ENCODE measurements at places on chromosomes 2 and 18.

DNA sequence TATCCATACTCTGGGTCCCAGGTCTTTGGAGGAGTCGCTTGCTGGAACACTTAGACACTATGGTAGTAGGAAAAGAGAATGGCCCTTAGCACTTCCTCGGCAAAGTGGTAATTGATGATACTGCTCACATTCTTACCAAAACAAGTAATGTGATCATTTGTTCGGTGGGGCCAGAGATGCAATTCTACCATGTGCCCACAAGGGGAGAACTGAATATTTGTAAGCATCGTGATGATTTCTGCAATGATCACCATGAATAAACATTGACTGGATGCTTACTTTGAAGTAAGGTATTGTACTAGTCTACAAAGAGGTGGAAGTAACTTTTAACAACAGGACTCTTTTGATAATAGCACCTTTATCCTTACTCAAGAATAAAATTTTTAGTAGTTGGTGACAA lies 109.7 kb downstream of the CD8B2 start:
- DNase-seq = no peak

- DNase-seq = no peak
Observed at GRCh38 chr2:229032608-229033234, 238.4 kb downstream of the PID1 start.

DNA sequence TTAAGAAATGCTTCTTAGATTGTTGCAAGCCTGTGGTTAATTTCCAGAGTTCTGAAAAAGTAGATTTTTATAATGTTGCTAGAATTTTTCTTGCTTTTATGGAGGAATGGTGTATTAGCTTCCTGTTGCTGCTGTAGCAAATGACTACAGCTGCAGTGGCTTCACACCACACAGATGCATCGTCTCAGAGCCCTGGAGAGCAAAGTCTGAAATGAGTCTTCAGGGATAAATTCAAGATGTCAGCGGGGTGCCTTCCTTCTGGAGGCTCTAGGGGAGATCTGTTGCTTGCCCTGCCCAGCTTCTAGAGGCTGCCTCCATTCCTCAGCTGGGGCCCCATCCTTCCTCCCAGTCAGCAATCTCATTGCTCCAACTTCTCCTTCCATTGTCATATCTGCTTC lies 187.8 kb downstream of the ZNF516 start:
- DNase-seq = no peak

- DNase-seq = no peak
Observed at GRCh38 chr2:112959109-112959812, 18.5 kb upstream of the IL36G start.

GRCh38 chr18:27184115-27185024 lies 738 bp downstream of the CHST9 start:
- DNase-seq = no peak

GRCh38 chr2:108612514-108613183 lies 78.4 kb downstream of the LIMS1 start:
- no peak for DNase-seq

- no peak for DNase-seq
Observed at GRCh38 chr18:49094979-49095632, 144.3 kb upstream of the SMAD7 start.

DNA sequence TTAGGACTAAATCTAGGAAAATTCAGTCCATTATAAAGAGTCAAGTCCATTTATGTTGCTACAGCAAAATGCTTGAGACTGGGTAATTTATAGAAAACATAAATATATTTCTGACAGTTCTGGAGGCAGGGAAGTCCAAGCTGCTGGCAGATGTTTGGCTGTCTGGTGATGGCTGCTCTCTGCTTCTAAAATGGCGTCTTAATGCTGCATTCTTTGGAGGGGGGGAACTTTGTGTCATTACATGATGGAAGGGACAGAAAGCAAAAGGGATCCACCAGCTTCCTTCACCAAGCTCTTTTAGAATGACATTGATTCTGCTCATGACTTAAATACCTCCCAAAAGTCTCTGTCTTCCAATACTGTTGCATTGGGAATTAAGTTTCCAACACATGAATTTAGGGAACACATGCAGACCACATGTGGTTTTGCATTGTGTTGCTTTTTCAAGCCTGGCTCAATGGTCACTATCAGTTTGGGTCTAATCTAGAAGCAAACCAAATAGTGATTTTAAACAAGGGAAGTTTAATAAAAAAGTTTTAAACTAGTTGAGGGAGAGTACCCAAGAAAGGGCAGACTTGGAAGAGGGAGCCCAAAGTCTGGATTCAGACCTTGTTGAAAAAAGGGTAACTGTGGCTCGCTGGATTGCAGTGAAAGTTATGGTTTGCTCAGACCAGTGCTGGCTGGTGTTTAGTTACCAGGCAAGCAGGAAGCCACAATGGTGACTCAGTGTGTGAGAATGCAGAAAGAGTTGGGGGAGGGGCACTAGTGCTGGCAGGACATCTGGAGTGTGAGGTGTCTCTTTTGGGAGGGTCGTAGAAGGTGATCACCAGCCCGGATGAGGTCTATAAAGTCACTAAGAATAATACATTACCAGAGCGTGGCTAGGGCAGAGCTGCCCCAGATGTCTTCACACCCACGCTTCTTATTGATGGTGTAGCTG lies 30.8 kb downstream of the C18orf54 start:
- DNase-seq = no peak

GRCh38 chr18:8952174-8952573 lies 150.3 kb upstream of the NDUFV2 start:
- DNase-seq = no peak

- no peak for DNase-seq
Observed at GRCh38 chr2:185161701-185162100, 563.4 kb downstream of the ZNF804A start.
